ENCODE measurements at places on chromosomes 7 and 10.

DNA sequence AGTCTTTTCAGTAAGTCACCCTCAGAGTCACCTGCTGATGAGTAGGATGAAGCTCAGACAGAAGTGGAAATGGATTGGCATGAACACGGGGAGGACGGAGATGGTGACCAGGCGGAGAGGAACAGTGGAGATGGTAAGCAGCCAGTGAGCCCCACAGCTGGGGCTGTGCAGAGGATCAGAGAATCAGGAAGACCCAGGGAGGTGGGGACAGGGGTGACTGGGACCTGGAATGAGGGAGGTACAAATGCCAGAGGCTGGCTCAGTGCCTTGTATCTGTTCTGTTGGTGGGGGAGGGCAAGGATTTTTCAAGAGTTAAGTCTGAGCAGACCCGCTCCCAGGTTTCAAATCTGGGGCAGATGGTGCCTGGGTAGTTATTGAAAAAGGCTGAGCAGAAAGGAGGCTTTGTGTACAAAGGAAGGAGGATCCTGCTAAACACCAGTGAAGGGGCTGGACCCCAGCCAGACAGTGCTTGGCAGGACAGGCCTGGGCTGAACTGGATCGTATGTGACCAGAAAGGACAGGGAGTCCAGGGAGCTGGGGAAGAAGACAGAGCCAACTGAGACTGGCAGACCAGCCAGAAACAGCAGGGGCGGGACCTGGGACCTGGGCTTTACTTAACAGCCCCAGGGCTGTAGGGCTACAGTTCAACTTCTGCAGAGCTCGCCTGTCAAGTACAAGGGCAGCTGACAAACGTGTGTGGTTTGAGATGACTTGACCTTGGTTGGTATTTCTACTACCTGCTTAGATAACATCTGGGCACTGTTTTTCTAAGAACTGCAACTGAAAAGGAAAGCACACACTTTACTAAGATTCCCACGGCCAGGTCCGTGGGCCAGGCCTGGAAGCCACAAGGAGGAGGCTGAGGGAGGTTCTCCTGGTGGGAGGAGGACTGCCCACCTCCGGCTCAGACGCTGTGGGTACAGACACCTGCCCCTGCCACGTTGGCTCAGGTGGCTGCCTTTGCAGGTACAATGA lies 13.2 kb upstream of the FRMPD2 start:
- no peak for DNase-seq

- DNase-seq, result peak; percentile 5
Measured at GRCh38 chr10:74047871-74048270, 50.0 kb downstream of the VCL start.

- no peak for DNase-seq
Measured at GRCh38 chr7:143256932-143257331, 6.3 kb upstream of the GSTK1 start.

DNA sequence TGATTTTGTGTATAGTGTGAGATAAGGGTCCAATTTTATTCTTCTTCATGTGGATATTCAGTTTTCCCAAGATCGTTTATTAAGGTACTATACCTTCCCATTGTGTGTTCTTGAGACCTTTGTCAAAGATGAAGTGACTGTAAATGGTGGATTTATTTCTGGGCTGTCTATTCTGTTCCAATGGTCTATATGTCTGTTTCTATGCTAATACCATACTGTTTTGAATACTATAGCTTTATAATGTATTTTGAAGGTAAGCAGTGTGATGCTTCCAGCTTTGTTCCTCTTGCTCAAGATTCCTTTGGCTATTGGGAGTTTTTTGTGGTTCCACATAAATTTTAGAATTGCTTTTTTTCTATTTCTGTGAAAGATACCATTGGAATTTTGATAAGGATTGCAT lies 8.7 kb upstream of the VWDE start:
- DNase-seq, result no peak

- no peak for DNase-seq
Measured at GRCh38 chr10:101839416-101840063, 4.1 kb downstream of the KCNIP2 start.

- DNase-seq, result no peak
Measured at GRCh38 chr7:156022483-156023459, 210.5 kb upstream of the SHH start.

DNA sequence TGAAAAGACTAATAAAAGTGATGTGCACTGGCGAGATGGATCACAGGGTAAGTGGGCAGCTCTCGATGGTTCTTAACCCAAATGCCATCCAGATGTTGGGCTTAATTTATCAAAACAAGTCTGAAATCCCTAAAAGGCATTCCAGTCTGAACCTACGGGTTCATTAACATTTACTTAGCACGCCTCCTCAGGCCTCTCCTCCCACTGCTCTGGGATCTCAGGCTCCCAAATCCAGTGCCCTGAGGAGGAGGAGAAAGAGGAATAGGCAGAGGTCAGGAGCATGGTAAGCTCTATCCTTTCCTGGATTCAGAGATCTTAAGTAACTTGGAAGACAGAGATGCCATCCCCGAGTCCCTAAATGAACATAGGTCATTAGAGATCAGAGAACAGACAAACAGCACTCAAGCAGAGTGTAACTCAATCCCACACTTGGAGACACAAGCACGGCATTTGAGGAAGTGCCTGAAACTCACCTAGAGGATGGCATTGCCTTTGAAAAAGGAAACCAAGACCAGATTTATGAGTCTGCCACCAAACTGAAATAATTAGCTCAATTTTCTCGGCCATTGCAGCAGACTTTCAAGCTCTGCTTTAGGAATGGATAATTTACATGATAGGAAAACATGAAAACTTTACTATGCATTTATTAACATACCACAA lies 140.9 kb downstream of the CXCL12 start:
- DNase-seq, result no peak

- no peak for DNase-seq
Measured at GRCh38 chr10:44980309-44981171, 1.9 kb upstream of the DEPP1 start.

- DNase-seq, result no peak
Measured at GRCh38 chr10:7611909-7612308, 54.9 kb downstream of the ITIH5 start.

DNA sequence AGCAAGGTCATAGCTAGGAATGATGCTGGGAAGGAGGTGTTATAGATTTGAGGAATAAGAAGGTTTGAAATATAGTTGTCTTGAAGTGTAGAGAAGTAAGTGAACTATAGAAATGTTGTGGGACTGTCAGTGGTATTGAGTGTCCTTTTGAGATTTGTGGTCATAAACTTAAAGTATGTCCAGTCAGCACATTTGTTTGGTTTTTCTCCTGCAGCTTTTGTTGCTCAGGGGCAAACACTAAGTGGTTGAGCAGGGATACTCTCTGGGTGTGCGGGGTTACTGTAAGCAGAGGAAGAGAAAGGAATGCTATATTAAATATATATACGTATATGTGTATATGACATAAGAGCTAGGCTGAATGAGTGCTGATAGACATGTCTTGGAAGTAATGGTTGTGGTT lies 67.1 kb downstream of the HECTD2 start:
- DNase-seq, result no peak

- DNase-seq, result no peak
Measured at GRCh38 chr10:33347211-33347610, 12.7 kb upstream of the NRP1 start.

DNA sequence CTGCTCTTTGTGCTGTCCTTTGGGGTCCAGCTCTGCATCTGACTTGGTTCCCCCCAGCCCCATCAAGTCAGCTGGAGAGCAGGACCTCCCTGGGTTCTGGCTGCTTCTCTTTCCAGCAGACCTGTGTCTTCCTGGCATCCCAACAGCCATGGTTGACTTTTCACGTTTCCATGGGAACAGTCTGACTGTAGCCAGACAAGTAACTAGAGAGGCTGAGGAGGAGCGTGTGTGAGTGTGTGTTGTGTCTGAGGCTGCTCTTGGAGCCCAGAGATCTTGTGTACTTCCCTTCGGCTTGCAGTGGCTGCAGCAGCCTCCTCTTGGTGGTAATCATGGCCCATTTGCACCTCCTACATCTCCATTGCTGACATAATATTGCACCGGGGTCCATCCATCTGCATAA lies 332.0 kb downstream of the RPS24 start:
- no peak for DNase-seq

GRCh38 chr10:132848291-132848701 lies 62.3 kb upstream of the NKX6-2 start:
- no peak for DNase-seq

DNA sequence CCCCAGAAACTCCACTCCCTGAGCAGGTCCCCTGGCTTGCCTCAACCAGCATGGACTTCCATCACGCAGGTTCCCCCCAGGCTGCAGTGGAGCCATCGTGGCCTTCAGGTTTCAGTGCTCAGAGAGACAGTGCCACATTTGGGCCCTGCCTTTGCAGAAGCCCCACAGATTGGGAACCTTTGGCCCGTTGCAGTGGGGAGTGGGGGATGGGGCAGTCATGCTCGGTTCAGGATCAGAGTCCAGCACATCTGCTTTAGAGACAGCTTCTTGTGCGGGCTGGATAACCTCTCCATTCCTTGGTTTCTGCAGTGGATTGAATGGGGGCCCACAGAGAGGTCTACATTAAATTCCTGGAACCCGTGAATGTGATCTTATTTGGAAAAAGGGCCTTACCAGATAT lies 183.9 kb downstream of the EBF3 start:
- no peak for DNase-seq

DNA sequence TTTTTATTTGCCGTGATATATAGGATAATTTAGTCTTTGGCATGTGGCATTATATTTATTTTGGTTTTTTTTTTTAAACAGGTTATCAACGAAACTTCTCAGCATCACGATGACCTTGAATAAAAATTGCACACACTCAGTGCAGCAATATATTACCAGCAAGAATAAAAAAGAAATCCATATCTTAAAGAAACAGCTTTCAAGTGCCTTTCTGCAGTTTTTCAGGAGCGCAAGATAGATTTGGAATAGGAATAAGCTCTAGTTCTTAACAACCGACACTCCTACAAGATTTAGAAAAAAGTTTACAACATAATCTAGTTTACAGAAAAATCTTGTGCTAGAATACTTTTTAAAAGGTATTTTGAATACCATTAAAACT lies 9.1 kb downstream of the VIM start:
- no peak for DNase-seq

DNA sequence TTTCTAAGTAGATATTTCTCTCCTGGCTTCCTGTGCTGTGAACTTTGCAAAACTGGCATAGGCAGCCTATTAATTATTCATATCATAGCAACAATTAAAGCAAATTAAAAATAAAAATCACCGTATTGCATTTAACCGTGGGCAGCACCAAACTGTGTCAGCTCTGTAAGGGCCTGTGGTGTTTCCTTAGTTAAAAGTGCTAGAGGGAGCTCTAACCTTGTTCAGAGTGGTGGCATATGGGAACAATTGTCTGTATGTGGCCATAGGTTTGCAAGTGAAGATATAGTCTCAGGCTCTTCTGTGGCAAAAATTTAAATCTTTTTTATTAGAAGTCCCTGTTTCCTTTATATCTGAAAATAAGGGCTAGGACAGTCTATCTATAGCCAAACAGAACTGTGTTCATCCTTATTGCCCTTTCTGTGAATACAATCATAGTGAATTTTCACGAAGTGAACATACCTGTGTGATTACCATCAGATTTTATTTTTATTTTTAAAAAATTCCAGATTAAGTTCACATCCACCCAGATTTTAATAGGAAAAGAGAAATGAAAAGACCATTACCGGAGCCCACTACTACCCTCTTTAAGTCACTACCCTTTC lies 92.6 kb downstream of the POLL start:
- DNase-seq, result no peak

DNA sequence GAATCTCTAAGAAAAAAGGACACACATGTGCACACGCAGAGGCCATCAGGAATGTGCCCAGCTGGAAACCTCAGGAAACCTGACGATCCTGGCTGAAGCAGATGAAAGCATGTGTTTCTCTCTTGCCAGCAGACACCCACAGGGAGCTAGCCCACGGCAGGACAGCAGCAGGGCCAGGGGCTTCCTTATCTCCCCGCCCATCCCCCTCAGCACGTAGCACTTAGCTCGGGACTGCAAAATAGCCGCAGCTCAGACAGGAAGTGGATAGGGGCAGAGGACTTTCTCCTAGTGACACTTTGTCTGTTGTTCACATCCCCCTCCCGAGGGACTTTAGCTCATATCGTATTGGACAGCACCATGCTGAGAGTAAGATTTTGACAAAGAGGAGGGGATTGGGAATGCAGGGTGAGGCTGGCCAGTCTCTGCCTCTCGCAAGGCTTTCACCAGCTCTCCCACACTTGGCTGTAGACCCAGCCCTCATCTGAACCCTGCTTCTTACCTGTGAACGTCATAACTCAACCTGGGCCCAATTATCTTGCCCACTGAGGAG lies 63.8 kb downstream of the MKI67 start:
- no peak for DNase-seq

GRCh38 chr10:4240608-4241197 lies 455.7 kb upstream of the KLF6 start:
- no peak for DNase-seq

- no peak for DNase-seq
Measured at GRCh38 chr10:96092999-96093767, 36.9 kb upstream of the ZNF518A start.

- no peak for DNase-seq
Measured at GRCh38 chr10:78904196-78904595, 164.6 kb upstream of the ZMIZ1 start.
